Cerebellar nuclear complex (tissue), 1 donor: ENCODE measurements at places on chromosomes 3 and 15.

GRCh38 chr15:39171944-39172368 lies 408.9 kb upstream of the THBS1 start:
- no peak for DNase-seq

DNA sequence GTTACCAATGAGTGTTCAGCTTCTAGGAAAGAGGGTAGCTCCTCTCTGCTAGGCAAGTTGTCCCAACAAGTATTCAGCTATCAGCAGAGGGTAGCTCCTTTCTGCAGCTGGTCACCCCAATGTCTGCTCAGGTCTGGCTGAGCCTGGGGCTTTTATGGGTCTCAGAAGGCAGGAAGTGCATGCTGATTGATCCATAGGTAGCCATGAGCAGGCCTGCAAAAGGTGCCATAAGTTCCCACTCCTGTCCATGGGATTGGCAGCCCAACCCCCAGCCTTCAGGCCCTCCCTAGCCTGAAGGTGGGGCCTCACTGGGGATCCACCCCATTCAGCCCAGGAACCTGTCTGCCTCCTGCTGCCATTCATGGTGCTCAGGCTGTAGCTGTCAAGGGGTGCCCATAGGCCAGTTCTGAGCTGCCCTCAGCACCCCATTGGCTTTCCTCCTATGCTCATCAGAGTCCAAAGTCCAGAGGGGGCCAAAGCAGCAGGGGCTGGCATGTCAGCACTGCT lies 34.6 kb upstream of the DNAJC13 start:
- DNase-seq = no peak

DNA sequence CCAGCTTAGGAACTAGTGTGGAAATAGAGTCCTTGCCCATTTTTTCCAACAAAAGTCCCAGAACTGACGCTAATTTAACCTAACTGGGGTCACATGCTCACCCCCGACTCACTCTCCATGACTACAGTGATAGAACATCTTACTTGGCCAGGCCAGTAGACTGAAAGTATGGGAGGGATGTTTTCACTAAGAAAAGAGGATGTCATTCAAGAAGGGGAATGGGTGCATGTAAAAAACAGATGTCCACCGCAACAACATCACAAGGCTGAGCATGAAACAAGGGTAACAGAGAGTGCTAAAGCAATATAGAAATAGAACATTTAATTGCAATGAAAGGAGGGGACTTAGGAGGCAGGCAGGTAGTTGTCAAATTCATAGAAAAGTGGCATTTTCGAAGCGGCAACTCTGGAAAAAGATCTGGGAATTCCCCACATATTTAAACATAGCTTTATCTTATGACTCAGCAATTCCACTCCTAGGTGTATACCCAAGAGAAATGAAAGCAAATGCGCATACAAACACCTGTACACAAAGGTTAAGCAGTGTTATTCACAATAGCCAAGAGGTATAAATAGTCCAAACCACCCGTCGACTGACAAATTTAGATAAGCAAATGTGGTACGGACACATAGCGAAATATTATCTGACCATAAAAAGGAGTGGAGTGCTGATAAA lies 41.1 kb upstream of the UBE2E2 start:
- no peak for DNase-seq

- no peak for DNase-seq
Measured at GRCh38 chr3:171965067-171965712, 74.2 kb upstream of the FNDC3B start.

- no peak for DNase-seq
Measured at GRCh38 chr15:72796515-72797337, 13.2 kb upstream of the ADPGK start.

DNA sequence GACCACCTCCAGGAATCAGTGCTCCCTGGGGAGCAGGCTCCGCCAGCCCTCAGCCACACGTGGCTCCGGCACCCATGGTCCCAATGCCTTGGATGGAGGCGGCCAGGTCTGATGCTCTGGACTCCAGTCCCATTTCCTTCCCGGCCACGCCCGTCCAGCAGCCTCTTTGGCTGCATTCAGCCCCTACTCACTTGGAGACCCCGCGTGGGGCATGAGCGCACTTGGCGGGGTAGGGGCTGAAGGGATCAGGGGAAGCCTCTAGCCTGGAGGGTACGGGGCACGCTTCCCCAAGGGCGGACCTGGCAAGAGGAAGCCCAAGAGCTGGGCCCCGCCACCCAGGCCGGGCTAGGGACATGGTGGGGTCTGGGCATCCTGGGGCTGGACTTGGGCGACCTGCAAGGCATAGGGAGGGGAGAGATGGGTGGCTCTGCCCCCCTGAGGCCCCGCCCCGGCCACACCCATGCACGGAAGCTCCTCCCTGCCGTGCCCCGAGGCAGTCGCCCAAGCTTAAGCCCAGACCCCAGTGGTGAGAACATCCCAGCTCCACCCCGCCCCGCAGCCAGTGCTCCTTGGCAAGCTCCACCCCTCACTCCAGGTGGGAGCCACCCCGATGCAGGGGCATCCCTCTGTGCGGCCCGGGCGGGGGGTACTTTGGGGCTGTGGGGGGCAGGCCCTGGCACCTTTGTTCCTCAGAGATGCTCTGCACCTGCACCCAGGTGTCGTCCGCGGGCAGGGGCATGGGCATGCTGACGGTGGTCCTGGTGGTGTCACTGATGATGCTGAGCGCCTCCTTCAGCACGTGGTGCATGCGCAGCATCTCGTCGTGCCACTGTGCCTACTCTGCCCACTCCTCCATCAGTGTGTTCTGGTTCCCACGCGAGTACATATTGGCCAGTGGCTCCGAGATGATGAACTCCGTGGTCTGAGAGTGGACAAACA lies 163.5 kb downstream of the GOLGA6L4 start:
- DNase-seq = no peak

DNA sequence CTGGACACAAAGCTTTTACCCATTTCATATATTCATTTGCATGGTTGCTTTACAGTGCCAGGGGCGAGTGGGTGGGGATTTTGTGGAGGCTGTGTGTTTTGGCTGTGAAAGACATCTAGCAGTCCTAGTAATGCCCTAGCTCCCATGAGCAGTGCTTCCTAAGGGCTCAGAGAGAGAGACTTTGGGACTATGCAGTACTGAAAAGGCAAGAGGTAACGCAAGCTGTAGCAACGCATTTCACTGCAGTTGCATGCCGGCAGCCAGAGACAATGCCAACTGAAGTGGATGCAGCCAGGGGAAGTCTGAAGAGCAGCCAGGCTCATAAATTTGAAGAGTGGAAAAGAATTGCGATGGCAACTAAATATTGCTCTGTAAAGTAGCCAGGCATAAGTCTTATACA lies 27.4 kb upstream of the ATP10A start:
- no peak for DNase-seq

DNA sequence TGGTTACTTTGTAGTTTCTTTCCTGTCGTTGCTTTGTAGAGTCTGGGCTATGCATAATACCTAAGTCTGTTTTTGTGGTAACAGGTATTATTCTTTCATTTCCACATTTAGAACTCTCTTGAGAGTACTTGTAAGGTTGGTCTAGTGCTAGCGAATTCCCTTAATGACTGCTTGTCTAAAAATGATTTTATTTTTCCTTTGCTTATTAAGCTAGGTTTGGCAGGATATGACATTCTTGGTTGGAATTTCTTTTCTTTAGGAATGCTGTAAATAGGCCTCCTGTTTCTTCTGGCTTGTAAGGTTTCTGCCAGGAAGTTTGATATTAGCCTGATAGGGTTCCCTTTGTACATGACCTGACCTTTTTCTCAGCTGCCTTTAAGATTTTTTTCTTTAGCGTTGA lies 70.1 kb upstream of the SGO1 start:
- DNase-seq = no peak

GRCh38 chr15:34119291-34119690 lies 17.4 kb downstream of the PGBD4 start:
- no peak for DNase-seq

DNA sequence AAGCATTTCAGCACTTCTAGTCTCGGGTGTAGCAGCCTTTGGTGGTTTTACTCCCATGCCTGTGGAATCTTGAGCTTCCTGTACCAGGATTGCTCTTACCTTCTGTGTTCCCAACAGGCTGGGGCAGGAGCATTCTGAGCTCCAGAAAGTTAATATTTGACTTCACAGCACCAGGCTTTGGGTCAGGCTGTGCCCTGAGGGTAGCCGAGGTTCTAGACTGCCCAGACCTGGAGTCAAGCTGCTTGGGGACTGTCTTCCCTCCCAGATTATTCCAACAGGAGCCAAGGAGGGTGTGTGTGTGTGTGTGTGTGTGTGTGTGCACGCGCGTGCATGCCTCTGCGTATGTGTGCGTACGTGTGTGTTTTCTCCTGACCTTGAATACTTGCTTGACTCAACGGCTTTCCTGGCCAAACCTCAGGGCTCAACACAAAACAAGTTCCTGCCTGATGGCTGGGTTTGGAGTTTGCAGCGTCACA lies 94.8 kb downstream of the FLNB start:
- DNase-seq = no peak

- no peak for DNase-seq
Measured at GRCh38 chr3:153513236-153513635, 351.2 kb downstream of the RAP2B start.

DNA sequence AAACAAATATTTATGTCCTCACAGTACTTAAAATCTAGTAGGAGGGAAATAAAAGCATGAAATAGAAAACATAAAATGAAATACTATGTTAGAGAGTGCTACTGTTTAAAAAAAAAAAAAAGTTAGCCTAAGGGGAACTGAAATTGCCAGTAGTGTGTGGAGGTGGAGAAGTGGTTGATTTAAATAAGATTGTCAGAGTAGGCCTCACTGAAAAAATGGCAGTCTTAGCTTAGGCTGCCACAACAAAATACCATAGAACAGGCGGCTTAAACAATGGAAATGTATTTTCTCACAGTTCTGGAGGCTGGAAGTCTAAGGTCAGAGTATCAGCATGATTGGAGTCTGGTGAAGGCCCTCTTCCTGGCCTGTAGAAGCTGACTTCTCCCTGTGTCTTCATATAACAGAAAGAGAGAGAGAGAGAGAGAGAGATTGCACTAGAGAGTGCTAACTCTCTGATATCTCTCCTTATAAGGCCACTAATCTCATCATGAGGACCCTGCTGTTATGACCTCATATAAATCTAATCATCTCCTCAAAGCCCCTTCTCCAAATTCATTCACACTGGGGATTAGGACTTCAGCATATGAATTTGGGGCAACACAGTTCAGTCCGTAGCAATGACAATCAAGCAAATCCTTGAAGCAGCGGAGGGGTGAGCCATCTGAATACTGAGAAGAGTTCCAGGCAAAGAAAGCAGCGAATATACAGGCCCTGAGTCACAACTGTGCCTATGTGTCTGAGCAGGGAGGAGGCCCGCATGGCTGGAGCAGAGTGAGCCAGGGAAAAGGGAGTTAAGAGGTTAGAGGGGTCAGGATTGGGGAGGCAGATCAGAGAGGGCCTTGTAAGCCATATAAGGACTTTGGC lies 23.6 kb upstream of the LRRC34 start:
- no peak for DNase-seq

GRCh38 chr3:187792521-187792920 lies 47.3 kb upstream of the BCL6 start:
- no peak for DNase-seq

DNA sequence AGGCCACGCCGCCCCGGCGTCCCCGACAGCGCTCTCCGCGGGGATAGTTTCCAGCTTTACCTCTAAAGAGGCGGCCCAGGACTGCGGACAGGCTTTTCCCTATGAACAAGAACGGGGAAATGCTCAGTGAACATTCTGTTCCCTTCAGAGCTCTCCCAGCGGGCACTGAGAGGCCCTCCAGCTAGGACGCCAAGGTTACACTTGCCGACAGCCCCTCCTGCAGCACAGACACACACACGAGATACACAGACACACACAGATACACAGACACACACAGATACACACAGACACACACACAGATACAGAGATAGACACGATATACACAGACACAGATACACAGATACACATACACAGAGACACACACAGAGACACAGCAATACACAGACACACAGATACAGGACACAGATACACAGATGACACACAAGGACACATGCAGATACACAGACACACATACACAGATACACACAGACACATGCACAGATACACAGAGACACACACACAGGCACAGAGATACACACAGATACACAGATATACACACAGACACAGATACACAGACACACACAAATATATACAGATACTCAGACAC lies 533 bp upstream of the OCA2 start:
- DNase-seq = no peak

- no peak for DNase-seq
Measured at GRCh38 chr15:80020731-80021130, 38.7 kb upstream of the ZFAND6 start.

DNA sequence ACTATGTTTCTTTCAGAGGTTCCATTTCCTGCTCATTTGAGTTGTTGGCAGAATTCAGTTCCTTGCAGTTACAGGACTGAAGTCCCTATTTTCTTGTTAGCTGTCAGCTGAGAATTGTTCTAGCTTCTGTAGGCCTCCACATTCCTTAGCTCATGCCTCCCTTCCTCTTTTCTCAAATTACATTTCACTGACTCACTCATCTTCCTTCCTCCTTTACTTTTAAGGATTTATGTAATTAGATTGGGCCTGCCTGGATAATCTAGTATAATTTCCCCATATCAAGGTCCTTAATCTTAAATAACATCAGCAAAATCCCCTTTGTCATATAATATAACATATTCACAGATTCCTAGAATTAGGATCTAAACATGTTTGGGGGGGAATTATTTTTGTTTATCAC lies 40.6 kb upstream of the RBMS3 start:
- DNase-seq = no peak

GRCh38 chr3:153462545-153462944 lies 300.5 kb downstream of the RAP2B start:
- no peak for DNase-seq

DNA sequence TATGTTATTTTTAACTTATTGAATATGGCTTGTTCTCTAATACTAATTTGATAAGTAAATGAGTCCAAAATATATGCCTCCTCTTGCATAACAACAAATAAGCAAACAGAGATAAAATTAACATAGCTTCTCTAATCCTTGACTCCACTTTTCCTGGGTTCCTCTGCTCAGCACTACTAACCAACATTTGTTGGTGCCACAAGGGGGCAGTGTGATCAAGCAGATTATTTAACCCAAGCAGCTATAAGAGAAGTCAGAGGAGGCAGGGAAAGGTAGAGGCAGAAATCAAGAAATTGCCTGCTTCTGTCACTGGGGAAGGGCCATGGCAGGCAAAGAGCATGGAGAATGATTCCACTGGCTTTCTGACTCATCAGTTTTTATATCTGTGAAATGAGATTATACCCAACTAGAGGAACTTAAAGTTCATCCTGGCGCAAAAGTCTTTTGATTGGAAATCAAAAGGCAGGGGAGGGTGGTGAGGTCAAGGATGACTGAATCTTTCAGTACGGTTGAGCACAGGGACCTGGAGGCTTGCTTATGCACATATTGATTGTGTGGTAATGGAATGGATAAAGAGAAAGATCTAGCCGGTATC lies 152.2 kb downstream of the IGSF11 start:
- DNase-seq = no peak

DNA sequence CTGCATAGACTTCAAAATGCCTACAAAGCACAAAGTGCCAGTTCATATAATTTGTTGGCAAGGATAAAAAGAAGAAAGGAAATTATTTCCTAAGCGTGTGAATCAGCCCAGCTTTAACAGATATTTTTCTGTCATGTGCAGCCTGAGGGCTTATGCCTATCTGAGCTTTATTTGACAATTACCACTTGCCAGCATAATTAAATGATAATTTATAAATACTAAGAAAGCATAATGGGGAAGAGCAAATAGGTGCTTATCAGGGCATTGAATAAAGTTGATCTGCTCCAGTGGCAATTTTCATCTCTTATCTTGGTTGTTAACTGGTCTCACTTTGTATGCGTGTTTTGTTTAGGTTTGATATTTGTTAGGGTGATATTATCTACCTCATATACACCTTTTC lies 313.4 kb upstream of the DNAJC19 start:
- no peak for DNase-seq
